ENCODE measurements at places on chromosomes 1 and 21. TPM values are rescaled to one million over a fixed set of nuclear protein-coding genes. Genes with fewer than 3 reads are reported as not detected.

- peak; percentile 95 for DNase-seq
- H3K4me1 ChIP-seq = peaks cover 39% of the 10 kb centered on the region
- H3K4me3 ChIP-seq = peak within 1 kb of the TSS; percentile 62
- H3K27ac ChIP-seq = peak within 1 kb of the TSS; percentile 91
Measured at GRCh38 chr1:161045736-161046604, at the start of gene USF1. USF1 (minus strand) TSS chr1:161045977; CDS start chr1:161043275, 2,702 bp downstream.

DNA sequence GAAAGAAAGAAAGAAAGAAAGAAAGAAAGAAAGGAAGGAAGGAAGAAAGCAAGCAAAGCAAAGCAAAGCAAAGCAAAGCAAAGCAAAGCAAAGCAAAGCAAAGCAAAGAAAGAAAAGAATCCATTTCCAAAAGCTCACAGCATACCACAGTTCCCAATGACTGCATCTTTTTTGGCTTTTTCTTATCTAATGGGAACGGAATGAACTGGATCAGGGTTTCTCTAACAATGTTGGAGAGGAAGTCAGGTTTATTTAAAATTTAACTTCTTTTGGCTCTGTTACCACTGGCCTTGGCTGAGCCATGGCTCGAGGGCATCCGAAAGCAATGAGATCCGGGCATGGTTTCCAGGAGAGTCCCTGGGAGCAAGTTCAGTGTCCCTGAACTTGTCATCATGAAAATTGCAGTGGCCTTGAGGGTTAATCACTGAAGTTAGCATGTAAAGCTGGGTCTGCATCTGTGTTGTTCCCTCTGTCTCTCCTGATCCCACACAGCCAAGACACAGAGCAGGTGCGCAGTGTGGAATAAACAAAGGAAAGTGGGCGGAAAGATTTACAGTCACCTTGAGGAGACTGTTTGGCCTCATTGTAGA, 34.6 kb upstream of the CTPS1 start:
- no peak for DNase-seq
- H3K4me3 ChIP-seq = no peak overlapping the region
- H3K27me3 ChIP-seq = no peaks in the 10 kb centered on the region
- no peaks in the 10 kb centered on the region for H3K4me1 ChIP-seq

The LZIC gene
- polyA plus RNA-seq = 25.7 TPM

DNA sequence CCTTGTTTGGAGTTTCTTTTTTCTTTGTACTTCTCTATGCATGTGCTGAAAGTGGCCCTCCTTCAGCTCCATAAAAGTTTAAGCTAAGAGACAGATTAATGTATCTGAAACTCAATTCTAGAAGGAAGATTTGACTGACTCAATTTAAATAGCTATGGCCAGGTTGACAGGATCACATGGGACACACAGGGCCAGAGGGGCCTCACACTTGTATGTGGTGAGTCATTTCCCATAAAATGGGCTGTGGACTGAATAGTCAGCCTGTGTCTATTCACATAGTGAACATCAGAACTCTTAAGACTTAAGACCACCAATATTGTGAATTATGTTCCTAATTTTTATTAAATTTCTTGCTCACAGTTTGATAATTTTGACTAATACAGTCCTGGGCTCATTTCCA, 45.7 kb upstream of the DEPDC1 start:
- H3K36me3 ChIP-seq = no peaks in the 10 kb centered on the region
- no peaks in the 10 kb centered on the region for H3K27me3 ChIP-seq
- no peak overlapping the region for H3K27ac ChIP-seq
- H3K4me1 ChIP-seq = no peaks in the 10 kb centered on the region

GRCh38 chr1:167294528-167294927, 73.8 kb downstream of the POU2F1 start:
- DNase-seq = no peak
- no peaks in the 10 kb centered on the region for H3K27me3 ChIP-seq
- H3K27ac ChIP-seq = no peak overlapping the region

- H3K4me1 ChIP-seq = peaks cover 44% of the 10 kb centered on the region
- H3K36me3 ChIP-seq = no peaks in the 10 kb centered on the region
- peak overlapping the region; percentile 89 for H3K4me3 ChIP-seq
- H3K27ac ChIP-seq = peak overlapping the region; percentile 82
- no peak for DNase-seq
Measured at GRCh38 chr21:31732597-31733550, 956 bp upstream of the SCAF4 start.

The DAP3 gene
- polyA plus RNA-seq = 102 TPM

GRCh38 chr1:196059210-196059609, 549.0 kb downstream of the KCNT2 start:
- no peaks in the 10 kb centered on the region for H3K27me3 ChIP-seq
- H3K36me3 ChIP-seq = no peaks in the 10 kb centered on the region
- no peaks in the 10 kb centered on the region for H3K4me1 ChIP-seq
- DNase-seq = no peak
- H3K4me3 ChIP-seq = no peak overlapping the region
- H3K27ac ChIP-seq = no peak overlapping the region

DNA sequence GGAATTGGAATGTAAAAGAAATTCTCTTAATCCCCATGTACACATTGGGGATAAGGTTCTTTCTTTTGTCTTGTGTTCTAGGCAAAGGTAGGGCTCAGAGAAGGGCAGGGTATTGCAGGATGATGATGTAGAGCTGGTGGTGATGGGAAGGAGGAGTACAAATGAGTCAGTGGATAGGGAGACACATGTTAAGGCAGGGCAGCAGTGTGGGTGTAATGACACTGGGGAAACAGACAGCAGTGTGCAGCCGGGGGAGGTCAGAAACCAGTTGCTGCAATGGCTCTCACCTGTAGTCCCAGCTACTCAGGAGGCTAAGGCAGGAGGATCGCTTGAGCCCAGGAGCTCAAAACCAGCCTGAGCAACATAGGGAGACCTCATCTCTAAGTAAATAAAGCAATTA, 5.1 kb downstream of the NLRP3 start:
- no peak for DNase-seq
- H3K27ac ChIP-seq = no peak overlapping the region
- H3K27me3 ChIP-seq = no peaks in the 10 kb centered on the region
- H3K4me1 ChIP-seq = peaks cover 51% of the 10 kb centered on the region

DNA sequence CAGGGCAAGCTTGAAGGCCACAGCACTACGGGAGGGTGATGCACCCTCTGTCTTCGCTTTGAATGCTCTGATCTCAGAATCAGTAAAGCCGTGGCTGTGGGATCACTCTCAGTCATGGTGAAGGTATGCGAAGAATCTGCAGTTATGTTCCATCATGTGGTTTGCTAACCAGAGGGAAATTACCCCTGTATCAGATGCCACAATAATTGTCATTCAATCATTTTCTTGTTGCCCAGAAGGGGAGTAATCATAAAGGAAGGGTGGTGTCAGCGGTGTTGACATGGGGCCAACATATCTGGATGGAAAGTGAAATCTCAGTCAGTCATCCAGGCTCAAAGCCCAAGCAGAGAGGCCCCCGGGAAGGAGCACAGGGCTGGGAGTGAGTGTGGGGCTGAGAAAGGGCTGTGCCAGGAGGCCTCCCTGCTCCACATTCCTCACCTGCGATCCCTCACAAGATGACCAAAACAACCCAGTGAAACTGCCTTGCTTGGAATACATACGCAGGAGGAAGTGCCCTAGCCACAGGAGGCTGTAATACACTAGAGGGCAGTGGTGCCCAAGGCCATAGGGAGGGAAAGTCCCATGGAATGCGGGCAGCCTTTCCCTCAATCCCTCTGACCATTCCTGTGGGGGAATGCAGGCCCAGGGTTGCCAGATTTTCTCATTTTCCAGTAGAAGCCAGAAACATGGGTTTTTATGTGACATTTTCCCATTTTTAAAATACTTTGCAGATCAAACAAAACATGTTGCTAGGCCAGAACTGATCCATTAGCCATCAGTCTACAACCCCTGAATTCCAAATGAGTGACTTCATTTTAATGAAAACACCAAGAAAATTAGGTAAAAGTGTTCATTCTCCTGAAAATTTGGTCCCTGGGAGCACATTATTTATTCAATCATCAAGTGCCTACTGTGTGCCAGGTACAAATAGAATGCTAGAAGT, 95.7 kb upstream of the VANGL1 start:
- no peaks in the 10 kb centered on the region for H3K4me1 ChIP-seq
- H3K36me3 ChIP-seq = no peaks in the 10 kb centered on the region
- no peak for DNase-seq

DNA sequence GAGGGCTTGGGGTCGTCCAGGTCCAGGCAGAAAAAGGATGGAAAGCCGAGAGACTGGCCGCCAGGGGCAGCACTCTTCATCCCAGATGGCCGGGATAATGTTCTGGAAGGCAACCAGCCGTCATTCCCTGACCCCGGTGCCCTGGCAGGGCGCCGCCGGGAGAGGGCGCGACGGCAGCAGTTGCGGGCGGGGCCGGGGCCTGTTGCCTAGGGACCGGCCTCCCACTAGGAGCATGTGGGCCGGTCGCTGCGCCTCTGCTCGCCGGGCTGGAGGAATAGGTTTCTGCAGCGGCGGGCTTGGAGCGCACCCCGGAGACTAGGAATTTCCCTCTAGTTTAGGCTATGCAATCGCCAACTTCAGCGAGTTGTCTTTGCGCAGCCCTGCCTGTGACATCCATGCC, 11.0 kb downstream of the DMRTB1 start:
- no peaks in the 10 kb centered on the region for H3K4me1 ChIP-seq
- no peak overlapping the region for H3K27ac ChIP-seq
- no peaks in the 10 kb centered on the region for H3K36me3 ChIP-seq
- no peak overlapping the region for H3K4me3 ChIP-seq
- no peaks in the 10 kb centered on the region for H3K27me3 ChIP-seq

The TCEA3 gene
- 28.0 TPM for polyA plus RNA-seq
